ENCODE measurements at places on chromosomes 3 and 15.

GRCh38 chr3:25663347-25663868 is 1.3 kb downstream of the TOP2B start:
- DNase-seq = peak; percentile 17

DNA sequence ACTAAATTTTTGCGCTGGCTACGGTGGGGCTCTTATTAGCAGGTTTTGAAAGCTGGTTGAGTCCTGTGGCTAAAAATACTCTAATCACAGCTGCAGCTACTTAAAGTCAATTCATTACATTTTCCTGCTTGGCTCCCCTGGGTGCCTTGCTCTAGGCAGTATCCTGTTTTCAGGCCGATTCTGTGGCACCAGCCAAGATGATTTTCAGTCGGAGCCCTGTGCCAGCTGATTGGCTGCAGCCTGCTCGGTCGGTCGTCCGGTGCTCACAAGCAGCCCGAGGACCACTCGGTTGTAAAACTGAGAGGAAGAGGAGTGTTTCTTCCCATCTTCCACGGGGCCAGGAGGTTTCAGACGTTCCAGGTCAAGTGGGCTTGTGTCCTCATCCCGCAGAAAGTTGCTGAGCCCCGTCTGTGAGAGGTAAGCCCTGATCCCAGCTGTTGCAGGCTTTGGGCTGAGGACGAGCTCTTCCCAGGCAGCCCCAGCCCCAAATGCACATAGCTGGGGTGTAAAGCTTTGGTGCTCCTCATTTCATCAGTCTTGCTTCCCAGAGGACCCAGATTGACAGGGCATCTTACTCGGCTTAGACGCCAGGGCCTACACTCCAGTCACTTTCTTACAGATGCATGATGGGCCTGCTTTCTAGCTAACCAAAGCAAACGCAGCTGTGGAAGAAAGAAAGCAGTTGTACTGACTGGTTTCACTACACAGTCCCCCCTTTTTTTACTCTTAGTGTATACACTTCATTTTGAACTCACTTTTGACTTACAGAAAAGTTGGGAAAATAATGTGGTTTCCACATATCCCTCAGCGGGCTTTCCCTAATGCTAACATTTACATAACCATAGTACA is 15.9 kb downstream of the LYSMD4 start:
- DNase-seq = no peak

DNA sequence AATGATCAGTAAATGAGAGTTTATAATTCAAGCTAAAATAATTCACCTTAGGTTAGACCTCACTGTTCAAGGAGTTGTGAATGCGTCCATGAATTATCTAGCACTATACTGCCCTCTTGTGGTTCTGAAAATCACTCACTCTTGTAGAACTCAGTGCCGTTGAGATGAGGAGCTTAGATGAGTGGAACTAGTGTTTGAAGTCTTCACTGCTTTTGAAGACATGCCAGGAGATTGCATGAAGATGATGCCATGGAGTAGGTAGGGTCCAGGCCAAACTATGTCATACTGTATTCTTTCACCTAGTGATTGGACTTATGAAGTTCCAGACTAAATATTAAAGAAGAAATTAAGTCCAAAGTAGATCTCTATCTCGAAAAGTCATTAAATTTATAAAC is 28.8 kb downstream of the LYSMD4 start:
- peak; percentile 70 for DNase-seq

GRCh38 chr3:68485051-68485450 is 447.3 kb downstream of the TAFA4 start:
- DNase-seq = no peak

GRCh38 chr3:47008234-47008796 is 28.8 kb downstream of the NBEAL2 start:
- DNase-seq = no peak

DNA sequence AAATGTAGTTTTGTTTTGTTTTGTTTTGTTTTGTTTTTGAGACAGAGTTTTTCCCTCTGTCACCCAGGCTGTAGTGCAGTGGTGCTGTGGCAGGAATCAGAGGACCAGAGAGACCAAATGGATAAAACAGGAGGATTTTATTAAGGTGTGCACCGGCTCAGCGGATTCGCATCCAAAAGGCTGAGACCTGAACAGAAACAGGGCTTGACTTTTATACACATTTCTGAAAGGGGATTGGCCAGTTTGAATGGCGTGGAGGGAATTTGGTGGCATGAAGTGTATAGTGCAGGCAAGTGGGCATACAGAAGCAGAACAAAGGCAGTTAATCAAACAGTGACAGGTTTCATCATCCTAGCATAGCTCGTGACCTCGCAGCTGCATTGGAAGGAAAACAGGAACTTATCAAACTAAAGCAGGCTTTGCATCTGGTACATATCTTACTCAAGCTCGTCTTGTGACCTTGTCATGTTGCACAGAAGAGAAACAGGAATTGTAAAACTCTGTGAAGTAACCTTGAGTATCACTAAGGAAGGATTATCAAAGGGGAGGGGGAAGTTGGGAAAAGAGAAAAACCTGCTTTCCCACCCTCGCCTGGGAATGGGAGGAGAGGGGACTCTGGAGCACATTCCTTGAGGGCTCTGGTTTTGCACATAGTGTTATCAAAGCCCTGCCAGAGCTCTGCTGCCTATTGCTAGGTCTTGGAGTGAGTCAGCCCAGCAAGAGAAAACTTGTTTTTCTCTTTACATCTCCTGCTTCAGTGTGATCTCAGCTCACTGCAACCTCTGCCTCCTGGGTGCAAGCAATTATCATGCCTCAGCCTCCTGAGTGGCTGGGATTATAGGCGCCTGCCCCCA is 38.5 kb downstream of the C3orf62 start:
- no peak for DNase-seq

- no peak for DNase-seq
Measured at GRCh38 chr3:49865198-49865784, 4.4 kb downstream of the CAMKV start.

DNA sequence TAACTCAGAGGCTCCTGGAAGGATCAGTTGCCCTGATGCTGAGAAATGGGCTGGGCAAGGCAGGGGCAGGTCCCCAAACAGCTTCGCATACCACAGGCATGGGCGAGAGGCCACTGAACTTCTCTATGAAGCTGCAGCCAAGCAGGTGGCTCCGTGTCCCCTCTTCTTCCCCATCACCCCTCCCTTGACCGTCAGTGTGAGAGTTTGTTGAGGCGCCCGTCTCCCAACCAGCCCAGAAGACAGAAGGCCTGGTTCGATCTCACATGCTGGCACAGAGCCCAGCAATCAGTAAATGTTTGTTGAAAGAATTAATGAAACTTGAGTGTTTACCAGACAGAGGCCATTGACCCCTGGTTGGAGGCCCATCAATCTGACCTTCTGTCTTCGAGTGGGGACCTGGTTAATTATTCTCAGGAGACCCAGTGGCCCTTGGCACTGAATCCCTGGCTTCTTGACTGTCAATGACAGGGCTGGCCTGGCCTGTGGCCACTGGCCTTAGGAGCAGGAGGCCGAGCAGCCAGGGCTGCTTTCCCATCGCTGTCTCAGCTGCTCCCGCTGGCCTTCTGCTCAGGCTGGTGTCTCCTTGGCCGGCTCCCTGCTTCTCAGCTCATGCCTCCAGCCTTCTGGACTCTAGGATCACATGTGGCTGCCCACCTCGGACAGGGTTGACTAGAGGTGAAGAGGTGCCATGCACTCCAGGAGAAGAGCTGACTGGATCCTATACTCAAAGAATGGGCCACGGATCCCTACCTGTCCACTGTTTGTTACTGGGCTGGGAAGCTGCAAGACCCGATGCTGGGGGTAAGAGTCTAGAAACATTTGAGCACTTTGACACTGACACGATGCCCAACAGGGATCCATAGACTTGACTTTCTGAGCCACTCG is 113.4 kb downstream of the ASB7 start:
- DNase-seq = no peak

DNA sequence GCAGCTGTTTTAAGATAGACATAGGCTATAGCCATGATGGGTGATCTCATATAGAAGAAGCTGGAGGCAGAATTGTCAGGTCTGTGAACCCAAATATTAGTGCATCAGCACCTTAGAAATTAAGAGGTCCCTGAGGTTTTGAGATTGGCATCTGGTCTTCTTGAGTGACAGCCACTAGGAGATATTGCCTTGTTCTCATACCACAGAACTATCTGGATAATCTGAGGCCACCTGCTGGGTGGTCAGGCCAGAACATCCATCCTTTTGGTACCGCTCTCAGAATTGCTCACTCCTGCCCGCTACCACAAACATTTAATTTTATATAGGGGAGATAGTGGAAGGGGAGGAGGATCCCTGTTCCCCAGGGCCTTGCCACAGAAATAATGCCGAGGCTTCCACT is 210.6 kb upstream of the ZPLD1 start:
- DNase-seq = peak; percentile 12

GRCh38 chr15:73957785-73958184 is 31.5 kb downstream of the LOXL1 start:
- DNase-seq = no peak

- DNase-seq = no peak
Measured at GRCh38 chr15:99359769-99360168, 108.5 kb downstream of the LRRC28 start.

DNA sequence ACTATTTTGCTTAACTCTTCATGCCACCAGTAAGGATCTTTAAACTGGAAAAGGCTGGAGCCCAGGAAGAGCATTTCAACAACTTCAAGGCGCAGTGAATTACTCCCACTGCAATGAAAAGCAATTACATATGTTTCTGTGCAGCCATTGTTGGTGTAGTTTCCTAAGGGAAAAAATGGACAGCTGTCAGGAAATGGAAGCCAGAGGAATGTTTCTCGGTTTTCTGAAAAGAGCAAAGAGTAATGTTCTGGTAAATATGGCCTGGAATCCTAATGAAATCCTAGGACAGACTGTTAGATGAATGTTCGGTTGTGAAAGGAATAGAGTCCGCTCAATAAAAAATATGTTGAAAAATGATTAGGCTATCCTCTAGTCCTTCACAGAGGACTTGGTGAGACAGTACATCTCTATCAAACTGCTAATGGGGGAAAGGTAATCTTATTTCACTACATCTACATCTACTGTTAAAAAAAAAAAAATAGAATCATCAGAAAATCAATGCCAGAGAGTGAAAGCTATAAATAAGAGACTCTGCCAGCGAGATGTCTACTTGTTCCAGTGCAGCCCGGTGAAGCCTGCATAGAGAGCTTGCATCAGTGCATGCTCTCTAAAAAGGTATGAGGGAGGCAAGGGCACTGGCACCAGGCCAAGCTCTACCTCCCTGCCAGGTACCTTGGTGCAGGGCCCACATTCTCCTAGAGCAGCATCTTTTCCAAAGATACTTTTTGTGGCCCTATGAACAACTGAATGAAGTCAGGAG is 68.2 kb upstream of the TJP1 start:
- DNase-seq = no peak

GRCh38 chr3:37554364-37554763 is 307.3 kb upstream of the CTDSPL start:
- peak; percentile 19 for DNase-seq

Measured in Daoy (cell line).